Activated CD4-positive, alpha-beta T cell treated with anti-CD3 and anti-CD28 coated beads, Interleukin-2, amount 10 ng/mL, durations not matched to agents 24 days and 14 days (primary cell): ENCODE measurements at places on chromosomes 3 and 15. TPM values are rescaled to one million over a fixed set of nuclear protein-coding genes. Genes with fewer than 3 reads are reported as not detected.

Gene GUCA1C
- not detected in 2 replicates for total RNA-seq

Gene B3GALNT1
- total RNA-seq = 3.3 TPM in 2 replicates

Gene USP19
- 57.2 and 64.9 TPM in 2 replicates for total RNA-seq

Gene ST8SIA2
- not detected in 2 replicates for total RNA-seq

Gene TSC22D2
- total RNA-seq = 16.4 and 18.7 TPM in 2 replicates

Gene TMEM212
- total RNA-seq = not detected in 2 replicates

Gene TIGIT
- 2.5 and 4.7 TPM in 2 replicates for total RNA-seq

Gene GOLGA6A
- not detected in 2 replicates for total RNA-seq

Gene CP
- total RNA-seq = not detected in 2 replicates

Gene AADACL2
- not detected in 2 replicates for total RNA-seq

Gene ZNF609
- 62.4 and 63.9 TPM in 2 replicates for total RNA-seq

DNA sequence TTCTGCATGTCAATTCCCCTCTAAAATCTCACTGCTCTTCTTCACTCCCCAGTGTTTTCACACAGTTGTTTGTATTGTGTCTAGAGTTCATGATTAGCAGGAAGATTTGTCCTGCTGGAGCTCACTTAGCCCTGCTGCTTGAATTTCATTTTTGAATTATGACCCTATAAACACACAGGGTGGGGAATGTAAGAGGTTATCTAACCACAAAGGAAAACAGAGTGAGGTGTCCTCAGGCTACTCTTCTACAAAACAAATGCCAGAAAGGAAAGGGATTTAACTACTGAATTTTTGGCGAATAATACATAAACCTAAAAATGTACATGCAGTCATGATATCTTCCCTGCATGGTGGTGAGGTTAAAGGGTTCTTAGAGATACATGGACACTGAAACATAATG is 215.1 kb upstream of the CNTN4 start:
- DNase-seq = no peak

GRCh38 chr3:112967828-112968227 is 7.1 kb downstream of the CD200R1 start:
- DNase-seq = no peak

- no peak for DNase-seq
These were observed 67.5 kb downstream of the TMEM44 start for GRCh38 chr3:194565597-194566190.

DNA sequence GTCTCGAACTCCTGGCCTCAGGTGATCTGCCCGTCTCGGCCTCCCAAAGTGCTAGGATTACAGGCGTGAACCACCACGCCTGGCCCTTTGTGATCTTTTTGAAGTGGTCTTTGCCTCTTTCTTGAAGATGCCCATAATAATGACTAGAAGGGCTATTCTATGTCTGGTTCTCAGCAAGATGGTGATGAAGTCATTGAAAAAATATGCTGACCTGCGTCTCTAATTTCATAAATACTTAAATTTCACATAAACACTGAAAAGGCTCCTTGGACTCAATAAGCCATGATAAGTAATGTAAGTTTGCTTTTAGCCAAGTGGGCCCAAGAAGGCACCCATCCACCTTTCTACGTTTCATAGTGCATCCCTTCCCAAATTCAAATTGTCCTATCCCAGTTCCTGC is 775 bp upstream of the MAPK6 start:
- DNase-seq = no peak

DNA sequence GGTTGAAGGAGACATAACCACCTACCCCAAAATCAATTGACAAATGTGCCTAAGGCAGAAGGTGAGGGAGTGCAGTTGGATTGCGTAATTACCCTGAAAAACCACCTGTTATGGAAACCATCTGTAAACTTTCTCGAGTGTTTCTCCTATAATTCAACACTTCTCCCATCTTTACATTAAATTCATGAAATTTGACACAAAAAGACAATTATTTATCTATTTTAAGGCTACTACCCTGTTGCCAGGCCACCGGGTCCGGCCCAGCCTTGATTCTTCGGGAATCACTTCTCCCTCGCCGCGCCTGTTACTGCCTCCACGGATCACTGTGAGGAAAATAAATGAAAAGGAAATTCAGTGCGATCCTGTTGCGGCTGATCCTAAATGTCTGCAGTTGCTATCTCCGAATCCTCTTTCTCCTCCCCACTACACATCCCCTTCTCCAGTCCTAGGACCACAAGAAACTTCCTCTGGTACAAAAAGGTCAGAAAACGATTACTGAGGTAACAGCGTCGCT is 646 bp downstream of the IQCB1 start:
- peak; percentile 69 for DNase-seq

DNA sequence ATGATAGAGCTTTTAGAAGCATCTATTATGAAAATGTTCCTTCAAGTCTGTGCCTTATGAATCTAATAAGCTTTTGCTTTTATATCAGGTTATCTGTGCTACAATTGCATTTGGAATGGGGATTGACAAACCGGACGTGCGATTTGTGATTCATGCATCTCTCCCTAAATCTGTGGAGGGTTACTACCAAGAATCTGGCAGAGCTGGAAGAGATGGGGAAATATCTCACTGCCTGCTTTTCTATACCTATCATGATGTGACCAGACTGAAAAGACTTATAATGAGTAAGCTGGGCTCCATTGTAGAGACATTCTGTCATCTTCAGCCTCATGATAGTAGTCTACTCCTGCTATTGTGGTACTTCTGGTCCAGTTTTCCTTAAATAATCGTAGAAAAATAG is 73.4 kb downstream of the BLM start:
- DNase-seq = no peak

DNA sequence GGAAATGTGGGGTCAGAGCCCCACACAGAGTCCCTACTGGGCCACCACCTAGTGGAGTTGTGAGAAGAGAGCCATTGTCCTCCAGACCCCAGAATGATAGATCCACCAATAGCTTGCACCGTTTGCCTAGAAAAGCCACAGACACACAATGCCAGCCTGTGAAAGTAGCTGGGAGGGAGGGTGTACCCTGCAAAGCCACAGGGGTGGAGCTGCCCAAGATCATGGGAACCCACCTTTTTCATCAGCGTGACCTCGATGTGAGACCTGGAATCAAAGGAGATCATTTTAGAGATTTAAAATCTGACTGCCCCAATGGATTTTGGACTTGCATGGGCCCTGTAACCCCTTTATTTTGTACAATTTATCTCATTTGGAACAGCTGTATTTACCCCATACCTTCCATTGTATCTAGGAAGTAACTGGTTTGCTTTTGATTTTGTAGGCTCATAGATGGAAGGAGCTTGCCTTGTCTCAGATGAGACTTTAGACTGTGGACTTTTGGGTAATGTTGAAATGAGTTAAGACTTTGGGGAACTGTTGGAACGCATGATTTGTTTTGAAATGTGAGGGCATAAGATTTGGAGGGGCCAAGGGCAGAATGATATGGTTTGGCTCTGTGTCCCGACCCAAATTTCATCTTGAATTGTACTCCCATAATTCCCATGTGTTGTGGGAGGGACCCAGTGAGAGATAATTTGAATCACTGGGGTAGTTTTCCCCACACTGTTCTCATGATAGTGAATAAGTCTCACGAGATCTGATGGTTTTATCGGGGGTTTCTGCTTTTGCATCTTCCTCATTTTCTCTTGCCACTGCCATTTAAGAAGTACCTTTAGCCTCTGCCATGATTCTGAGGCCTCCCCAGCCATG is 49.0 kb downstream of the CD200 start:
- DNase-seq = no peak

GRCh38 chr15:69576948-69577351 is 124.3 kb downstream of the RPLP1 start:
- peak; percentile 63 for DNase-seq

GRCh38 chr3:40249168-40249567 is 60.3 kb upstream of the EIF1B start:
- DNase-seq = no peak

DNA sequence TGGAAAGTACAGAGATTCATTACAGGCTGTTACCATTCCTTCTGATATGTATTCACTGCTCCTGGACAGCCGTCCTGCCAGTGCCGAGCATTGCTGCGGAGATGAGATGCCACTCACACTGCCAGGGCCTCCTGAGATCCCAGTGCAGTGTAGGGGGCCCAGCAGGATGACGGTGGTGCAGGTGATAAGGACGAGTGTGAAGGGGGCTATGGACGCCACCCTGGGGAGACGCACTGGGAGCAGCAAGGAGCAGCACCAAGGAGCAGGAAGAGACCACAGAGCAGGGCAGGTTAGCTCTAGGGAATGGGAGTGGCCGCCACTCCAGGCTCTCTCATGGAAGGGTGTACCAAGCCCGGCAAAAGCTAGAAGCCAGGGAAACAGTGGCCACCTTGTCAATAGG is 4.0 kb upstream of the KLF15 start:
- DNase-seq = no peak

- no peak for DNase-seq
These were observed 164.4 kb upstream of the TOPAZ1 start for GRCh38 chr3:44077267-44077666.
